ENCODE measurements at places on chromosomes 7 and 10. TPM values are rescaled to one million over a fixed set of nuclear protein-coding genes. Genes with fewer than 3 reads are reported as not detected.
A peak's percentile ranks its signal among the peaks of the same experiment; 100 is the strongest.

DNA sequence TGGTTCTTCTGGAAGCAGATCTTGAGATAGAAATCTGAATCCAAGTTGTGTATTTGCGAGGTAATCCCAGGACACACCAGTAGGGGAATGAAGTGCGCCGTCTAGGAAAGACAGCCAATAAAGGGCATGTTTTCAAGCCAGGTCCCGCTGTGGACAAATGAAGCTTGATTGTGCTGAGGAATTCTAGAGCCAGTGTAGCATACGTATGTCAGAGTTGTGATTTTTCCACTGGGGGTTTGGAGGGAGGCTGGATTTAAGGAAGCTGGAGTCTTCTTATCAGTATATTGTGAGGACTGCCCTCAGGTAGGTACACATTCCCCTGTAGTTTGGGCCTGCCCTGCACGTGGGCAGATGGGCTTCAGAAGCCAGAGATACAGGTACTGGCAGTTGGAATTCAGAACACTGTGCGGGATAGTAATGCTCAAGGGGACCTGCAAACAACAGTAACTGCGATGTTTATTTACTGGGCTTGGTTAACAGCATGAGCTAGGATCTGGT, 50.9 kb downstream of the GALNT11 start:
- no peak overlapping the region for H3K27ac ChIP-seq
- H3K4me3 ChIP-seq, result no peak overlapping the region
- H3K4me1 ChIP-seq, result peaks cover 46% of the 10 kb centered on the region
- no peaks in the 10 kb centered on the region for H3K36me3 ChIP-seq
- DNase-seq, result peak; percentile 18

DNA sequence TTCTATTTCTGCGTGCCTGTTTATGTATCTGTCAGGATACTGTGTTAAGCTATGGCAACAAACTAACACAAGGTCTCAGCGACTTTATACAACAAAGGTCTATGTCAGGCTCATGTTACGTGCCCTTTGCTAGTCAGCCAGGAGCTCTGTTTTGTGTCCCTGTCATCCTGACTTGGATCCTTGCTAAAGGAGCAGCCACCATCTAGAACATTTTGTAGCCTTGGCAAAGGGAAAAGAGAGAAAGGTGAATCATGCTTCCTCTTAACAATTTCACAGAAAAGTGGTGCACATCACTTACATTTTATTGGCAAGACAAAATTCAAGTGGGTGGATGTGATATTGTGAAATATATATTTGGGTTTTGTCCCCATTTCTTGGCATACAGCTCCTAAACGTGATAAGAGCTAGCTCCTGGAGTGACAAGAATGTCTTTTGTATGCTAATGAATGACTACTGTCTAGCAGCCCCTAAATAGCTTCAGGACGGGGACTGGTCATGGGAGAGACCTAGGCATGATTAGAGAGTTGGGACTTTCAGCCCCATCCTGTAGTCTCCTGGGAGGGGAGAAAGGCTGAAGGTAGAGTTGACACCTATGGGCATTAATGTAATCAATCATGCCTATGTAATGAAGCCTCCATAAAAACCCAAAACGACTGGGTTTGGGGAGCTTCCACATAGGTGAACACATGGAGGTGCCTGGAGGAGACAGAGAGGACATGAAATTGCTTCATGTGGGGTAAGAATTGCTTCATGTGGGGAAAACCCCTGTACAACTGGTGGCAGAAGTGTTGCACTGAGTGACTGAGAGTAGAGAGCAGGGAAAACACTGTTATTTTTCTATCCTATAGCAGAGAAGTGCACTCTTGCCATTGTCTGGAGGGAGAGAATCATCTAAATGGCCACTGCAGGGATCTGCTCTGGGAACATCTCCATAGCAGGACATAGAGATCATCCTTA, 33.0 kb downstream of the MRPL32 start:
- no peaks in the 10 kb centered on the region for H3K36me3 ChIP-seq
- no peak overlapping the region for H3K27ac ChIP-seq
- H3K4me1 ChIP-seq, result no peaks in the 10 kb centered on the region
- no peak for DNase-seq
- H3K27me3 ChIP-seq, result no peaks in the 10 kb centered on the region

DNA sequence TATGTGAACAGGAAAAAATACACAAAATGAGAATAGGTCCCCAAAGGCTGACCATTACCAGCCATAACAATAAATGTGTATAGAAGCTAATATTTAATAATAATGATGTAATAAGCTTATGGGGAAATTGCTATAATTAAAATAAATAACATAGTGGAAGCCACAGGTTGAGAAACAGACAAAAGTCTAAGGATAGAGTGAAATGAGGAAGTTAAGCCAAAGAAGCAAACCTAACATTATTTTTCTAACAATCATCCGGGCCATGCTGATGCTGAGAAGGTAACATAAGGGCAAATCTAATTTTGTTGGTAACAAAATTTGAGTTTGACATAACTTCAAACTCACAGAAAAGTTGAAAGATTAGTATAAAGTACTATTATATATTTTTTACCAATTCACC, 115.9 kb downstream of the MICU1 start:
- no peak for DNase-seq
- H3K27ac ChIP-seq, result no peak overlapping the region
- peaks cover 23% of the 10 kb centered on the region for H3K36me3 ChIP-seq
- H3K4me1 ChIP-seq, result peaks cover 17% of the 10 kb centered on the region
- H3K27me3 ChIP-seq, result no peaks in the 10 kb centered on the region

- H3K36me3 ChIP-seq, result no peaks in the 10 kb centered on the region
- no peak overlapping the region for H3K27ac ChIP-seq
- H3K27me3 ChIP-seq, result peaks cover 3% of the 10 kb centered on the region
- H3K4me1 ChIP-seq, result no peaks in the 10 kb centered on the region
- no peak overlapping the region for H3K4me3 ChIP-seq
Measured at GRCh38 chr7:43077732-43078391, 34.6 kb upstream of the HECW1 start.

DNA sequence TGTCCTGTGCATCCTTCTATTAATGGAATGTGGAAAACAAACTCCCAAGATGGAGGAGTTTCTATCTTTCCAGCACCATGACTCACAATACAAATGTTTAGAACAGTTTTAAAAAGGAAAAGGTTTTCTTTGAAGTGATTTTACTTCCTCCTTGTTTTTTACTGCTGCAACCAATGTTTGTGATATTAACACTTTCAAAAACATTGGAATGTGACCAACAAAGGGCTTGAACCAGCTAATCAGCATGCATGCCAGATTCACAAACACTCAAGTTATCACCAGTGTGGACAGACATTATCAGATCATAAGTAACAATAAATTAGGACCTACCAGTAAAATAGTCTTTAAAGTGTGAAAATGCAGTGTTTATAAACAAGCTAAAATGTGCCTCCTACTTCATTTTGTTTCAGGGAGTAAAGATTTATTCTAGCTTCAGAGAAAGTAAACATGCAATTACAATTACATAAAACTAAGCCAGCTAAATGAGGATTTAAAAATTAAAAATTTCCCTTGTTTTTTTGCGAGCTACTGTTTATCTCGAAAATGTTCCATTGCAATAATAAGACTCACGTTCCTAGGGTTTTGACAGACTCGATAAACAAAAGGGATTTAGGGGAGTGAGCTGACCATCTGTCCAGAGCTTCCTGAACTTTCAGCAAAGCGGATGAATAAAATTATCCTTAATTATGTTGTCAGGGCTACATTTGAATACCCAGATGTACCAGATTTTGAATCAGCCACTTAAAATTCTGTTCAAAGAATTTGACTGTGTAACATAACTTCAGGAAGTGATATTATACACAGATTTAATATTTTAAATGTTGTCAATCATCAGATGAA, 29.8 kb downstream of the CPVL start:
- peak; percentile 69 for DNase-seq
- H3K27me3 ChIP-seq, result no peaks in the 10 kb centered on the region
- H3K4me3 ChIP-seq, result no peak overlapping the region
- H3K27ac ChIP-seq, result peak overlapping the region; percentile 33
- peaks cover 30% of the 10 kb centered on the region for H3K4me1 ChIP-seq
- H3K36me3 ChIP-seq, result peaks cover 6% of the 10 kb centered on the region

DNA sequence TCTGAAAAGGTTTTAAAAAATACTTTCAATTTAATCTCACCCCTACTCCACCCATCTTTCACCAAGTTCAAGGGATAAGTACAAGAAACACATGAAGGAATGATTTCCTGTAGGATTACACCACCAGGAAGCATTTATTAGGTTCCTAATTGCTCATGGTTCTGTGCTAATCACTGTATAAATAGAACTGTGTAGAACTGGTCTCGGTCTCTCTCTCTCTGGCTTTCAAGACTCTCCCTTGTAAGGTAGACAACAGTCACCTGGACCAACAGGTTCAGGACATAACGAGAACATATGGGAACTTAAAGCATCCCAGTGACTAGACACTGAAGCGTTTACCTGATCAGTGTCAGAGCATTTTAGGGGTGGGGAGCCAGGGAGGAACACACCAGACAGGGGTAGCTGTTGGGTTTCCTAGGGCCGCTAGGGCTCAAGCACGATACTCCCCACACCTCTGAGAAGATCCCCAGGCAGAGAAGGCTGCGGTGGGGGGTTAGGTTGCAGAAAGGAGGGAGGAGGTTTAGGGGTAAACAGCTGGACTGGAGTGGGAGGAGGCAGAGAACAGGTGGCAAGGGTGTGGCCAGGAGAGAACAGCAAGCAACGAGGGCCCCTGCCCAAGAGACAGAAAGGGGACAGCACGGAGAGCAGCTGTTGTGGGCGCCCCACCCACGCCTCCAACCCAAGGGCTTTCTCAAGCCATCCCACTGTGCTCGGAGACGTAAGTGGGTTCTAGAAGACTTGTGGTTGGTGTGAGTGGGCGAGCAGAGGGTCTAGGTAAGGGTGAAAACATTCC, 52.5 kb upstream of the USP6NL start:
- H3K4me3 ChIP-seq, result no peak overlapping the region
- H3K27me3 ChIP-seq, result no peaks in the 10 kb centered on the region
- H3K36me3 ChIP-seq, result no peaks in the 10 kb centered on the region
- no peak overlapping the region for H3K27ac ChIP-seq
- no peak for DNase-seq

PNLIPRP3 gene
- total RNA-seq, result not detected

WDFY4 gene
- total RNA-seq, result not detected

HABP2 gene
- total RNA-seq, result 0.13 TPM
